CD14-positive monocyte (primary cell): ENCODE measurements at places on chromosomes 2 and 18. TPM values are rescaled to one million over a fixed set of nuclear protein-coding genes. Genes with fewer than 3 reads are reported as not detected.

Gene RAB31
- 44.8 and 106 TPM in 2 replicates for polyA plus RNA-seq

Gene NT5DC4
- not detected for polyA plus RNA-seq

Gene SERTAD2
- polyA plus RNA-seq = 8.8 TPM

DNA sequence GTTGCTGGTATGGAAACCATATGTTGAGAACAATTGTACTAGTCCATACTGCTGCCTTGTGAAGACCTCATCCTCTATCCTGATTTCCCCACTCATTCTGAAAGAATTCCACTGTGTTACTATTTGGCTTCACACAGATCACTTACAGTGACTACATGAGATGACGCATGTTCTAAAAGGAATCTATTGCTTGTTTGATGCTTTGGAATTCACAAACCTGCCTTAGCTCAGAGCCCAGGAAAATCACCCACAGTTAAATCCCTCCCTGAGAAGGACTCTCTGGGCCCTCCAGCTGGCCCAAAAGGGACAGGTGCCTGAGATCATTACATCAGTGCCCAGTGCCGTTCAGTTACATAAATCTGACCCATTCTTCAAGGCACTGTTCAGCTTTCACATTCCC lies 45.3 kb downstream of the KLHL29 start:
- no peak for DNase-seq

GRCh38 chr2:212530373-212530772 lies 8.2 kb downstream of the ERBB4 start:
- no peak for DNase-seq

DNA sequence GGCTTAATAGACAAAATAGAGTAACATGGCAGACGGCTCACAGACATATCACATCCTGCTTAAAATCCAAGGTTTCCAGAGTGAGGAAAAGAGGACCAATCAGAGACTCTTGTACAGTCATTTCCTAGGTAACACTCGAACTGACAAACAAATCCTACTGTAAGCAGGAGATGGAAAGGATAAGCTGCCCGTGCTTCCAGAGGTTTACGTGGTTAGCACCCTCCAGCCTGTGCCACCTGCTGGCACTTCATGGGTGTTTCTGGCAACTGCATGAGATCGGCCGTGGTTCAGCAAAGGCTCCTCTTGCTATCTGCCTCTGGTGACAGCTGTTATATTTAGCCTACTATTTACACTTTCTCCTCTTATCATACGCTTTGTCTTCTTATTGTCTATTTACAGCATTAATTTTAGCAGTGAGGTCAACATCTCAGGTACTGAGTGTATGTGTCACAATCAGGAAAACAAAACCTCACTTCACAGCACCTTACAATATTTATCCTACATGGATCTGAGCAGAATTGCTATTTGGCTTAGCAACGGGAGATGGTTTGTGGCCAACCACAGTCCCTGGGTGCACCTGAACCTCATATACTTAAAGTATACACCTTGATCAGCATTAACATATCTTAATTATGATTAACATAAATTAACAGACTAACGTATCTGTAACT lies 226.9 kb downstream of the TMEM163 start:
- DNase-seq = no peak

DNA sequence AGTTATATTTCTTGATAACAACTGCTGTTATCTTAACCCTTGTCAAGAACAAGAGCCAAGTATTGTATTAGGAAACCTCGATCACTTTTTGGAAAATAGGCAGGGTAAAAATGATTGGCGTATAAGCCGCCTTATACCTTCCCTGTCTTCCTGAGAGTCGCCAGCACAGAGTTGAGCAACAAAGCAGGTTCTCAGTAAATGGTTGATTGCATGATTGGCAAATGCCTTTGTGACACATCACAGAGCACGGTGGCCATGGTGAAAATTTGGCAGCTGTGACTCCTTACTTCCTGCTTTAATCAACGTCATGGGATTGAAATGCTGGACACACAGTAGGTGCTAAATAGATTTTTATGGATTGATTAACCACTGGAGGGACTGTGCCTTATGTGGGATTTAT lies 3.9 kb upstream of the KLHL29 start:
- DNase-seq = peak; percentile 86

GRCh38 chr2:54471221-54471711 lies 15.1 kb downstream of the SPTBN1 start:
- no peak for DNase-seq
